ENCODE measurements at places on chromosomes 5 and 9.

GRCh38 chr9:35791297-35791921, at the start of gene NPR2:
Gene NPR2 (plus strand): TSS chr9:35791591. CDS start chr9:35792409, 818 bp downstream.
- no peak for DNase-seq
- H3K4me1 ChIP-seq: peaks cover 6% of the 10 kb centered on the region
- H3K36me3 ChIP-seq: no peaks in the 10 kb centered on the region
- H3K27ac ChIP-seq: no peak within 1 kb of the TSS
- no peaks in the 10 kb centered on the region for H3K27me3 ChIP-seq

GRCh38 chr5:142253938-142254337, 70.9 kb downstream of the SPRY4 start:
- no peaks in the 10 kb centered on the region for H3K27me3 ChIP-seq
- H3K4me3 ChIP-seq: no peak overlapping the region
- H3K36me3 ChIP-seq: no peaks in the 10 kb centered on the region
- H3K4me1 ChIP-seq: no peaks in the 10 kb centered on the region
- H3K27ac ChIP-seq: no peak overlapping the region

GRCh38 chr5:120803282-120803681, 339.2 kb downstream of the PRR16 start:
- no peaks in the 10 kb centered on the region for H3K36me3 ChIP-seq
- H3K4me3 ChIP-seq: no peak overlapping the region
- no peak for DNase-seq
- no peak overlapping the region for H3K27ac ChIP-seq
- H3K4me1 ChIP-seq: no peaks in the 10 kb centered on the region
- no peaks in the 10 kb centered on the region for H3K27me3 ChIP-seq

- no peak overlapping the region for H3K4me3 ChIP-seq
- no peak overlapping the region for H3K27ac ChIP-seq
- DNase-seq: no peak
Measured at GRCh38 chr5:157294407-157295091, 28.6 kb downstream of the CYFIP2 start.

GRCh38 chr9:132543960-132544359, 38.4 kb upstream of the BARHL1 start:
- H3K27me3 ChIP-seq: no peaks in the 10 kb centered on the region
- H3K4me3 ChIP-seq: no peak overlapping the region
- no peaks in the 10 kb centered on the region for H3K36me3 ChIP-seq
- peaks cover 29% of the 10 kb centered on the region for H3K4me1 ChIP-seq
- no peak overlapping the region for H3K27ac ChIP-seq

- DNase-seq: no peak
- no peaks in the 10 kb centered on the region for H3K4me1 ChIP-seq
- H3K27ac ChIP-seq: no peak overlapping the region
- H3K36me3 ChIP-seq: no peaks in the 10 kb centered on the region
- no peaks in the 10 kb centered on the region for H3K27me3 ChIP-seq
Measured at GRCh38 chr5:161925960-161926359, 78.0 kb downstream of the GABRA1 start.

DNA sequence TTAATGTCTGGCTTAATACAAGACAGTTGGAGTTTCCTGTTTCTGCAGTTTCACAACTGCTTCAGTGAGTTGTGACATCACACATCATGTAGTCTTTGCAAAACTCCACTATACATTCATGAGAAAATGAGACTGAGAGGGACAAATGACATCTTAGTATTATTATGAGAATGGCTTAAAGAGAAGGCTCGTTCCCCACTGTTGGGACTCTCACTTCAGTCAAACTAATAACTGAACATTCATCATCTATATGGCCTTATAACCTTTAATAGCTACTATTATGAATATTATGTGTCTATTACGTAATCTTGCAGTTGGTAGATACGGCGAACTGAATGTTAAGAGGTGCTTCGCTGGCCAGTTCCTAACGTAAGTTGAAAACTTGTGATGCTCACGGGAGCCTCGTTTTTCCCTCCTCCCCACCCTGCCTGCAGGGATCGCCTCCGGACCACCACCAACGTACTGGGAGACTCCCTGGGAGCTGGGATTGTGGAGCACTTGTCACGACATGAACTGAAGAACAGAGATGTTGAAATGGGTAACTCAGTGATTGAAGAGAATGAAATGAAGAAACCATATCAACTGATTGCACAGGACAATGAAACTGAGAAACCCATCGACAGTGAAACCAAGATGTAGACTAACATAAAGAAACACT, 79.4 kb downstream of the SLC1A3 start:
- H3K36me3 ChIP-seq: no peaks in the 10 kb centered on the region
- peaks cover 3% of the 10 kb centered on the region for H3K4me1 ChIP-seq
- no peaks in the 10 kb centered on the region for H3K27me3 ChIP-seq
- H3K4me3 ChIP-seq: no peak overlapping the region

DNA sequence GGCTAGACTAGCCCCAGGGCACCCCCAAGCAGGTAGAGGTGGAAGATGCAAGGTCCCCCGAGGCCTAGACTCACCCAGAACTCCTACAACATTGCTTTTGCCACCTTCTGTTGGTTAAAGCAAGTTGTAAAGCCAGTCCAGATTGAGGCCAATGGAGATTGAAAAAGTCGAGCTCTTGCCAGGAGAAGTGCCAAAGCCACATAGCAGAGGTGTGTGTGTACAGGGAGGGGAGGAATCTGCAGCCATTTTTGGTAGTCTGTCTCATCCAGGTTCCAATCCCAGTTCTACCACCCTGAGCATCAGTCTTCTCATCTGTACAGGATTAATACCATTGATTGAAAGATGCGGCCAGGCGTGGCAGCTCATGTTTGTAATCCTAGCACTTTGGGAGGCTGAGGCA, 12.3 kb upstream of the URM1 start:
- H3K36me3 ChIP-seq: peaks cover 39% of the 10 kb centered on the region
- peaks cover 3% of the 10 kb centered on the region for H3K4me1 ChIP-seq
- H3K4me3 ChIP-seq: no peak overlapping the region

- H3K4me1 ChIP-seq: peaks cover 2% of the 10 kb centered on the region
- peaks cover 22% of the 10 kb centered on the region for H3K36me3 ChIP-seq
- H3K4me3 ChIP-seq: peak overlapping the region; percentile 95
Measured at GRCh38 chr5:66143473-66144073, 527 bp upstream of the SREK1 start.

DNA sequence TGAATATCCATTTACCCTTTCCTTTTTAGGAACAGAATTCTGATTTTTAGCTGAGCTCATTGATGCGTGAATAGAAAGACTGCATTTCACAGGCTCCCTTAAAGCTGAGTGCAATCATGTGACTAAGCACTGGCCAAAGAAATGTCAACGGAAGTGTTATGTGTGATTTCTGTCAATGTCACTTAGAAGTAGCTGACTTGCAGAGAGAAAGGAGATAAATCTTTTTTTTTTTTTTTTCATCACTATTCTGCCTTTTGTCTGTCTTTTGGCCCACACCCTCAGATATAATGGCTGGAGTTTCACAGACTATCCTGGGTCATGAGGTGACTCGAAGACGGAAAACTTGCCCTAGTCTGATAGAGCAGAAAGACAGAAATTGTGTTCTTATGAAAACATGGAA, 39.3 kb upstream of the SLC27A6 start:
- H3K27ac ChIP-seq: no peak overlapping the region
- H3K36me3 ChIP-seq: no peaks in the 10 kb centered on the region
- H3K4me3 ChIP-seq: no peak overlapping the region
- no peaks in the 10 kb centered on the region for H3K27me3 ChIP-seq

DNA sequence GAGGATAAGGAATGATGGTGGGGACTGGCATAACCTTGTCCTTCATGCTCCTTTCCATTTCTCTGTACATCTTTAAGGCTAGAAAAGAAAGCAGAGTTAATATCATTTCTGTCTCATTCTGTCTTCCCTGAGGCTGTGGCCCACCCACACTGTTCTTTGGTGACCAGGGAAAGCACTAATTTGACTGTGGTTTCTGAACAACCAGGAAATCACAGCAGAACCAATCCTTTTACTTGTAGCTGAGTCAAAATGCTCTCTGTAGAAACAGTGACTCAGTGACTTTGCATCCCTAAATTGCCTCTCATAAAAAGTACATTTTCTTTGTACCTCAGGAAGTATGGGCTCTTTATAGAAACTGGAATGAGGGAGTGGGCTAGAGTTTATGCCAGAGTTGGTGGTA, 28.1 kb downstream of the IL33 start:
- H3K4me3 ChIP-seq: no peak overlapping the region
- no peaks in the 10 kb centered on the region for H3K27me3 ChIP-seq
- H3K27ac ChIP-seq: no peak overlapping the region
- DNase-seq: no peak

DNA sequence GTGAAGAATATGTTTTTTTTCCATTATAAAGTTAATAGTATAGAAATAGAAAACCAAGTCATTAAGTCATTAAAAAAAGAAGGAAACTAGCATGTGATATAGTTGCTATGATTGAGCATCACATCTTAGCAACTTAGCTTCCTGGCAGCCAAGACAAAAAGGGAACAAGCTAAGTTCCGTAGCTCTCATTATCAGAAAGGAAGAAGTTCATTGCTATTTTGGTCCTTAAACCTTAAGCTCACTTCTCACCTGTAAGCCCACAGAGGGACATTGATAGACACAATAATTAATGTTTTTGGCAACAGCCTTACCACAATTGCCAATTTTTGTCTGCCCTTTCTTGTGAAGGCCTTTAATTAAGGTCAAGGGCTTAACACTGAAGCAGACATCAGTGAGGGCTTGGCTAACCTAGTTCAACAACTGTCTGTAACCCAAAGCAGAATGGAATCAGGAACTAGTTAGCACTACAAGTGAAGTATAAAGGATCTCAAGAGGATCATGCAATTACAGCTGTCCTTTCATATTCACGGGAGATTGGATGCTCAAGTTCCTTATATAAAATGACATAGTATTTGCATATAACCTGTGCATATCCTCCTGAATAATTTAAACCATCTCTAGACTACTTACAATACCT, 24.0 kb upstream of the KLF4 start:
- no peak for DNase-seq
- no peak overlapping the region for H3K4me3 ChIP-seq
- H3K27ac ChIP-seq: no peak overlapping the region
- no peaks in the 10 kb centered on the region for H3K4me1 ChIP-seq

DNA sequence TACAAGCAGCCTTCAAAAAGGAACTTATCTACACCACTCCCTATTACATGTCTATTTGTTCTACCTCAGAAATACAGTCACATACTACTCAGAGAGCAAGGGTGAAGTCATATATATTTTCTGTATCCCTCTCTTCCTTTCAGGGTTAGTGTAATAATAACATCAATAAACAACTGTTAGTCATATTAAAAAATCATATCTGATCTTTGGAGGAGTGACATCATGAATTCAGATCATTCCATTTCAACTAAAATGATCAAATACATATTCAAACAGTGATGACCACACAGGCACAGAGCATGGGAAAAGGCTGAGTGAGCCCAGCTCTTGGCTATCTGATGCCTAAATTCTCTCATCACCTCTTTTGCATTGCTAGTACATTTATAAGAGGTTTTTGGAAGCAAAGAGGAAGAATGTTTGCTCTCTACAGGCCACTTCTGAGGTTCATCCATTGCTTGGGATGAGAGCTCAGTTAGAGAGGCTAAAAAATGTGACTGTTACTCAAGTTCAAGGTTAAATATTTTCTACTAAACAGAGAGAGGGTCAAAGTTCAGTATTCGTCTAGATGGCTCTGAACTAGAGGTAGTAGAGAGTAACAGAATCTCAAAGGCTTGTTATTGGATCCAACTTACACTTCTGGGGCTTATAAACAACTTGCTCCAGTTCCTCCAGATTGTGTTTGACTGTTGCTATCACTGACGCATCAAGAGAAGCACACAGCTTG, 39.0 kb downstream of the RIGI start:
- H3K36me3 ChIP-seq: peaks cover 24% of the 10 kb centered on the region
- H3K27me3 ChIP-seq: no peaks in the 10 kb centered on the region
- no peak overlapping the region for H3K4me3 ChIP-seq
- no peak overlapping the region for H3K27ac ChIP-seq

DNA sequence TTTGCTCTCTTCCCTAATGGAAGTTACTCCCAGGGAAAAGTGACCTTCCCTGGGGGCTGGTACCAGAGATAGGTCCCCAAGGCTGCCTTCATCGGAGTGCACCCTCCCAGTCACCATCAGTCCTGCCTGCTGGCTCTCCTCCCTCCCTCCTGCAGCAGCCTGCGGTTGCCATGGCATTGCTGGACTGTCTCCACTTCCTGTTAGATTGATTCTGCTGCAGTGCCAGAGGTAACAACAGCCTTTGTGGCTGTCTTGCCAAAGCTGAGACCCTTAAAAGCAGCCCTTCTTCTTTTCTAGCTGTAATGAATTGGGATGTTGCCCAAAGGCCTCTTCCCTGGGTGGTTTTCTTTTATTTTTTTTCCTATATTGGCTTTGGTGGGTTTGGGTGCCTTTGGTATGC, 78.1 kb upstream of the PRLR start:
- peaks cover 7% of the 10 kb centered on the region for H3K4me1 ChIP-seq
- no peak overlapping the region for H3K4me3 ChIP-seq
- H3K27ac ChIP-seq: no peak overlapping the region
- H3K36me3 ChIP-seq: no peaks in the 10 kb centered on the region
- no peaks in the 10 kb centered on the region for H3K27me3 ChIP-seq

DNA sequence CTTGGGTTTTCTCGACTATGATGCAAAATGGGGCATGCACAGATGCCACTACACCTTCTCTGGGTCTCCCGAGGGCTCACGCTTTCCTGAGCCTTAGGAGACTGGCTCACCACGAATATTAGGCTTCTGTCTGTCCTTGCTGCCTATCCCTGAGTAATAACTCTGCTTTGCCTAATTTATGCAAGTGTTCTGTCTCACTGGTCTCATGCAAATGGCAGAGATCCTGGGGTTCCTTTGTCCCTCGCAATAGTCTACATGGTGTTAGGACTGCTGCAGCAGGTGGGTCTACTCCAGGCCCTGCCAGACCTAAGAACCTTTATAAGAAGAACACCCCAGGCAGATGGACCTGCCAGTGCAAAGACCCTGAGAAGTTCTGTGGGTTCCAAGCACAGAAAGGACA, 72.3 kb upstream of the HRH2 start:
- H3K36me3 ChIP-seq: no peaks in the 10 kb centered on the region
- no peaks in the 10 kb centered on the region for H3K27me3 ChIP-seq
- no peaks in the 10 kb centered on the region for H3K4me1 ChIP-seq
- no peak overlapping the region for H3K27ac ChIP-seq
- H3K4me3 ChIP-seq: no peak overlapping the region
- no peak for DNase-seq

- H3K36me3 ChIP-seq: no peaks in the 10 kb centered on the region
- H3K4me1 ChIP-seq: no peaks in the 10 kb centered on the region
- H3K27ac ChIP-seq: no peak overlapping the region
Measured at GRCh38 chr9:124134526-124134925, 123.0 kb downstream of the LHX2 start.
